ENCODE measurements at places on chromosomes 3 and 15. TPM values are rescaled to one million over a fixed set of nuclear protein-coding genes. Genes with fewer than 3 reads are reported as not detected.

GRCh38 chr3:114646526-114646925, 352.7 kb downstream of the TIGIT start:
- no peak for DNase-seq

DOCK3 gene
- not detected for total RNA-seq

CD80 gene
- total RNA-seq, result not detected

GRCh38 chr3:179961703-179962078, 75.0 kb downstream of the PEX5L start:
- DNase-seq, result no peak

PP2D1 gene
- not detected for total RNA-seq

IQCF2 gene
- not detected for total RNA-seq

LPP gene
- total RNA-seq, result 22.1 TPM

SERPINI2 gene
- not detected for total RNA-seq

Data from HT-29 (cell line).